ENCODE measurements at places on chromosomes 1 and 21. TPM values are rescaled to one million over a fixed set of nuclear protein-coding genes. Genes with fewer than 3 reads are reported as not detected.

DNA sequence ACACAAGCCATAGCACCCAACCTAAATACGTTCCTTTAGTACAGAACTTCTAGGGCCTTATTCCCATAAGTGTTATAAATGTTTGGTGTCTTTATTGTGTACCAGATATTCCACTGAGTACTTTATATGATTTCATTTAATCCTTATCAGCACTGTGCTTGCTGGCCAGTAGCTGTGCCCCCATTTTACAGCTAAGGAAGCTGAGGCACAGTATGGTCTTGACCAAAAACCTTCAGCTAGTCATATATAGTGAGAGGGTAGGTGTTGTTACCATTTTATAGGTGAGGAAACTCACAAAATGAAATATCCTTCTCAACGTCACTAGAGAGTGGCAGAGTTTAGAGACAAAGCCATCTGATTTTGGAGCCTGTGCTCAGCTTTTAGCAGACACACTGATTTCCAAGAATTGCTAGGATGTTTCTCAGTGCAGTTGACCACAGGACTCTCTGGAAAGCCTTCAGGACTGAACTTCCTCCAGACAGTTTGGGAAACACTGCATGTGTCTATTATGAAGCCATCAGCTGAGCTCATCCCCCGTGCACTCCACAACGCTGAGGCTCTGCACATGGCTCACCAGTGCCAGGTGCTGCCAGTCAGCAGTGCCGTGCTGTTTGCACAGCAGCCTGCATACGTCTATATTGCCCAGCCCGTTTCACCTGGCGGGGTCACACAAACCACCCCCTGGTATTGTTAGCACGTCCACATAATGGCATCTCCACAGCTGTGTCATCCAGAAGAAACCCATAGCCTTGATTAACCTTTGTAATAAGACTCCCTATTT is 15.4 kb downstream of the NPPA start:
- no peak for DNase-seq

DNA sequence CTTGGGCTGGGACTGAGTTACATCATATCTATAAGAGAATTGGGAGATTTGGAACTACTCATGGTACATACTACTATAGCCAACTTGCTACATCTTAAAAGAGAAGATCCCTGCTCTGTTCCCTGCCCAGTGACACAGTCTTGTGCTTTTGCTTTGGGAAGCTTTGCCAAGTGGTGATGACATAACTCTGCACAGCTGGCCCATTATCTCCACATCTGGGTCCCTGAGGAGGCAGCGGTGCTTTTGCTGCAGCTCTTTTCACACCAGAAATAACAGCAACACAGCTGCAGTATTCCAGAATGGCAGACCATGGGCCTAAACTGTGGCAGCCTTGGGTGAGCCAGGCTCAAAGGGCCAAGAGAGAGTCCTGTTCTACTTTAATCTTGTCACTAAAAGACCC is 296.0 kb downstream of the HHAT start:
- no peak for DNase-seq

Gene METTL13
- total RNA-seq = 30.8 TPM

Gene PCP4L1
- 0.26 TPM for total RNA-seq

DNA sequence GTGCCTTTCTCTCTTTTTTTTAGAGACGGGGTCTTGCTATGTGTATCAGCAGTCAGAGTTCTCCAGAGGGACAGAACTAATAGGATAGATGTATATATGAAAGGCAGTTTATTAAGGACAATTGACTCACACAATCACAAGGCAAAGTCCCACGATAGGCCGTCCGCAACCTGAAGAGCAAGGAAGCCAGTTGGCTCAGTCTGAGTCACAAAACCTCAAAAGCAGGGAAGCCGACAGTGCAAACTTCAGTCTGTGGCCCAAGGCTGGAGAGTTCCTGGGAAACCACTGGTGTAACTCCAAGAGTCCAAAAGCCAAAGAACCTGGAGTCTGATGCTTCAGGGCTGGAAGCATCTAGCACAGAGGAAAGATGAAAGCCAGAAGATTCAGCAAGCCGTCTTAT is 16.3 kb upstream of the H3-3A start:
- peak; percentile 88 for DNase-seq

Gene IGSF9
- total RNA-seq = 6.3 TPM

Gene MNDA
- not detected for total RNA-seq

Gene TENT5C
- total RNA-seq = 1.2 TPM
